T1000 (cell line): ENCODE measurements at places on chromosomes 4 and X.

GRCh38 chr4:169810325-169811323, 52.9 kb upstream of the HPF1 start:
- no peak for DNase-seq

- DNase-seq: no peak
Observed at GRCh38 chr4:77203380-77204197, 46.6 kb downstream of the CCNG2 start.

GRCh38 chr4:189504220-189504619, 436.5 kb upstream of the FRG1 start:
- DNase-seq: no peak

- DNase-seq: no peak
Observed at GRCh38 chr4:109752525-109752924, 22.7 kb upstream of the PLA2G12A start.

- DNase-seq: no peak
Observed at GRCh38 chr4:71230271-71231128, 108.3 kb upstream of the SLC4A4 start.

- no peak for DNase-seq
Observed at GRCh38 chrX:115183980-115184379, 5.2 kb upstream of the RBMXL3 start.

GRCh38 chr4:15402974-15403373, 24.9 kb upstream of the C1QTNF7 start:
- DNase-seq: no peak

DNA sequence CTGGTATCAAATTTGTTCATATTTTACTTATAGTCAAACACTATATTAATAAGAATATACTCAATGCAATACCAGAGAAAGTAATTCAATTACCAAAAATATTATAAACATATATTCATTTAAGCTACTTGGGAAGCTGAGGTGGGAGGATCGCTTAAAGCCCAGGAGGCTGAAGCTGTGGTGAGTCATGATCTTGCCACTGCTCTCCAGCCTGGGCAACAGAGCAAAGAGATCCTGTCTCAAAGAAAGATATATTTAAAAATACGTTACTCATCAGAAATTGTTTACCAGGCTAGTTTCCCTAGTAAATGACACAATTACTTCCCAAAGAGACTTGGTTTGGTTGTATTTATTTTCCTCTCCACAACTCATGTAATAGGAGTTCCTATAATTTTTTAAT, 433.6 kb downstream of the GASK1B start:
- DNase-seq: no peak

GRCh38 chrX:115013705-115014104, 3.7 kb downstream of the IL13RA2 start:
- DNase-seq: no peak

DNA sequence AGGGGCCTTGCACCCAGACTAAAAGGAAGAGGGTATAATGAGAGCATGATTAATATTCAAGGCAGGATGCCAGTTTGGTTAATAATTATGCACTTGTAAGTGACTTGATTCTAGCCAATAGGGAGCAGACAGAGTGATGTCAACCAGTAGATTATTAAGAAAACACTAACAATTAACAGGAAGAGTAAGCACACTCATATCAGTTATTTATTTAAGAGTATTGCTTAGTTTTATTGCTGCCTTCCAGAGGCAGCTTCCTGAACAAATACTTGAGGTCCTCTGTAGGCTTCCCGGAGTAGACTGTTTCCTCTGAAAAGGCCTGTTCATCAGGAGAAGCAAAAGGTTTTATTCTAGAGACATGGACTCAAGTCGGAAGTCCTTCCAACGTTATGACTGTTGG, 129.1 kb upstream of the AFF2 start:
- DNase-seq: no peak

- no peak for DNase-seq
Observed at GRCh38 chr4:157045507-157046127, 30.3 kb upstream of the GLRB start.

GRCh38 chrX:52608961-52609360, 45.7 kb downstream of the SSX7 start:
- DNase-seq: no peak

GRCh38 chr4:8703857-8704495, 111.4 kb downstream of the CPZ start:
- no peak for DNase-seq

DNA sequence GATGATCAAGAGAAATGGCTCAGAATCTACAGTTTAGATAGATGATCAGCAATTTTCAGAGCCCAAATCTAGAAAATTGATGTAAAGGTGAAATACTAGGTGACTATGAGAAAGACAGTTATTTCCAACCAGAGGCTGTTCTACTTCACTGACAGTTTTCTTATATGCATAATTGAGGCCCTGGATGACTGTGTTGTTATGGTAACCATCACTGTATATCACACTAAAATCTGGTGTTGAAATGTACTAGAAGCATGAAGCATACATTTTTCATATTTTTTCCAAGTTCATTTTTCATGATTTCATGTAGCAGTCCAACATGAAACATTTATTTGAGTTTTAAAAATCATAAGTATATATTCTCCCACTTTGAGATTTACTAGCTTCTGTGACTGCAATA, 87.4 kb downstream of the ATXN3L start:
- no peak for DNase-seq

- no peak for DNase-seq
Observed at GRCh38 chr4:18508786-18509185, 487.2 kb upstream of the LCORL start.

DNA sequence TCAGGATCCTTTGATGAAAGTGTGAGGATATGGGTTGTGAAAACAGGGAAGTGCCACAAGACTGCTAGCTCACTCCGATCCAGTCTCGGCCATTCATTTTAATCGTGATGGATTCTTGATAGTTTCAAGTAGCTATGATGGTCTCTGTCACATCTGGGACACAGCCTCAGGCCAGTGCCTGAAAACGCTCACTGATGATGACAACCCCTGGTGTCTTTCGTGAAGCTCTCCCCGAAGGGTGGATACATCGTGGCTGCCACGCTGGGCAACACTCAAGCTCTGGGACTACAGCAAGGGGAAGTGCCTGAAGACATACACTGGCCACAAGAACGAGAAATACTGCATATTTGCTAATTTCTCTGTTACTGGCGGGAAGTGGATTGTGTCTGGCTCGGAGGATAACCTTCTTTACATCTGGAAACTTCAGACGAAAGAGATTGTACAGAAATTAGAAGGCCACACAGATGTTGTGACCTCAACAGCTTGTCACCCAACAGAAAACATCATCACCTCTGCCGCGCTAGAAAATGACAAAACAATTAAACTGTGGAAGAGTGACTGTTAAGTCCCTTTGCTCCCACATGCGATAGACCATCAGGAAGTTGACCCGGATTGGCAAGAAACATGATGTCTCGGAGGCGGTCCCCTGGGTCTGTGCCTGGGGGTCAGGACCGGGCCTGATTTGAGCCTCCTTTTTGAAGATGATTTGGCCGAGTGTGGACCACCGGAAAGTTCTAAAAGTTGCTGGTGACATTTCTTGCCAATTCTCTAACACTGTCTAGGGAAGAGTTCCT, 22.2 kb downstream of the LIAS start:
- no peak for DNase-seq

DNA sequence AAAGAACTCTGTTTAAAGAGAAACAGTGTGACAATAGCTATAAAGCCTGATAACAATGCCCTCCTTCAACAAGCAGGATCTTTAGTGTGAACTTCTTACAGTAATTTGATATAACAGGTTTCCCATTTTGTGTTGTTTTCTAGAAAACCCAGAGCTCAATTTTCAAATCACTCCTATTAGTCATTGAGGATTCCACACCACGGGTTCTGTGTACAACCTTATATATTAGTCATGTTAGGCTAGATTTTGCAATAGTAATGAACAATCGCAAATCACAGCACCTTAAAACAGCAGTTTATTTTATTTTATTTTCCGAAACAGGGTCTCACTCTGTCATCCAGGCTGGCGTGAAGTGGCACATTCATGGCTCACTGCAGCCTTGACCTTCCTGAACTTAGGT, 1020.9 kb upstream of the INTU start:
- no peak for DNase-seq

GRCh38 chr4:25351777-25352416, 25.2 kb upstream of the ANAPC4 start:
- no peak for DNase-seq
